ENCODE measurements at places on chromosomes 11 and 22.

DNA sequence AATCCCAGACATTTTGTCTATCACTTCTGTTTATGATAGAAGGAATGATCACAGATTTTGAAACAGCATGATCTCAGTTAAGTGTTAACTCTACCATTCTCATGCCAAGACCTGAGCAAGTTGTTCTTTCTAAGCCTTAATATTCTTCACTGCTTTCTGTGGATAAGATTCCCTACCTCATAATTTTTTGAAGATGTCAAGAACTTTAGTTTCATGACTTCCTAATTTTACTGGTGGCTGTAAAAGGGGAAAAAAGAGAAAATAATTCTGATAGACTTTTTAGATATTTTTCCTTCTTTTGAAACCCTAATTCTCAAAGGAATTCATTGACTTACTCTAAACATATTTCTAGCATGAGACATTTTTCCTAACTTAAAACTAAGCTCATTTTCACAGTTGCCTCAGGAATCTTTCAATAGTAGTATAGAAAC, 520.0 kb upstream of the LUZP2 start:
- DNase-seq: no peak

GRCh38 chr22:35266277-35266676, 9.0 kb downstream of the HMGXB4 start:
- peak; percentile 49 for DNase-seq

GRCh38 chr22:31439808-31440207, 40.4 kb downstream of the DRG1 start:
- no peak for DNase-seq

DNA sequence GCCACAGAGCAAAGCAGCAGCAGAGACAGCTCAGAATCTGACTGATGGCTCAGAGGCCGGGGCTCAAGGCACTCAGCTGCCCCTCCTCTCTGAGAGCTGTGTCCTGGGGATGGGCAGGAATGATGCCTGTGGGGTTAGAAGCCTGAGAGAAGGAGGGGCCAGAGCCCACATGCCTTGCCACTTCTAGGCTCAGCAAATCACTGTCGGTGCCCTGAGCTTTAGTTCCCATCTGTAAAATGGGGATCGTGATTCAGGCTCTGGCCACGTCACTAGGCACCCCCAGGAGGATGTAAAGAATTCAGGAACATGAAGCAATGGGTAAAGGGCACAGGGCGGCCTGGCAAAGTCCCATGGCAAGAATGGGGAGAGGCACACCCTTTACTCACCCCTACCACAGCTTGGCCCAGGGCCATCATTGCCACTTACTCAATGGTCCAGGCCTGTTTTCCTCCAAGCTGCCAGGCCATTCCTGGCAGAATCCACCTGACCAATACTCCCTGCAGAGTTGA, 3.4 kb upstream of the CDC42EP2 start:
- no peak for DNase-seq
